ENCODE measurements at places on chromosomes 5 and 9. TPM values are rescaled to one million over a fixed set of nuclear protein-coding genes. Genes with fewer than 3 reads are reported as not detected.

The WNK2 gene
- total RNA-seq = 113 TPM

The PCDHAC1 gene
- total RNA-seq = 8.2 TPM

The HSD17B3 gene
- not detected for total RNA-seq

DNA sequence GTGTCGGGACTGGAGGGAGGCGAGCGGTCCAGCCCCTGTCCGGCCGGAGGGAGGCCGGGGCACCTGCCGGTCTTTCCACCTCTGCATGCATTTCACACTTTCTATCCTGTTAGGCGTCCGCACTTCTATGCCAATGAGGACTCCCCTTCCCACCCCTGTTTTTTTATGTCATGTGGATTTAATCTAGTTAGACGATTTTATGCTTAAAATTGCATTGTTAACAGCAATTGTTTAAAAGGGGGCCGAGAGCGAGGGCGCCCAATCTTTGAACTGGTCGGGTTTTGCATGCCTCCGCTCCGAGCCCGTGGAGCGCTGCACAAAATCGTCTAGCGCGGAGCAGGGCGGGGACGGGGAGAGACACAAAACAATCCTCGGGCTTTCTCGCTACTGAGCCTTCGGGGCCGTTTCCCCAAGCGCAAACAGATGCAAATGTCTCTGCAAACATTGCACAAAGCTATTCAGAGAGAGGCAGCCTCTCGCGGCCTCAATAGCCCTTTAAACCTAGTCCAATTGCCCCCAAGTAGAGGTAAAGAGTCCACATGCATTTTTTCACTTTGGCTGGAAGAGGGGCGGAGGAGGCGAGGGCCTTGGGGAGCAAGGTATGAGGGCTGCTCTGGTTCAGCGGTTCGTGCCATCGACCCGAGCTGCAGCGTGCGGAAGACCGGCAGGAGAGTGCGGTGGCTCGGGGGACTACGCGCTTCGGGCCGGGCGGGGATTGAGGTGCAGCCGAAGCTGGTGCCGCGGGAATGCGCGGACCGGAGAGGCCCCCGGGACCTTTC, 37.5 kb upstream of the TIFAB start:
- peak; percentile 49 for DNase-seq

GRCh38 chr5:112239996-112240395, 179.1 kb downstream of the EPB41L4A start:
- no peak for DNase-seq

DNA sequence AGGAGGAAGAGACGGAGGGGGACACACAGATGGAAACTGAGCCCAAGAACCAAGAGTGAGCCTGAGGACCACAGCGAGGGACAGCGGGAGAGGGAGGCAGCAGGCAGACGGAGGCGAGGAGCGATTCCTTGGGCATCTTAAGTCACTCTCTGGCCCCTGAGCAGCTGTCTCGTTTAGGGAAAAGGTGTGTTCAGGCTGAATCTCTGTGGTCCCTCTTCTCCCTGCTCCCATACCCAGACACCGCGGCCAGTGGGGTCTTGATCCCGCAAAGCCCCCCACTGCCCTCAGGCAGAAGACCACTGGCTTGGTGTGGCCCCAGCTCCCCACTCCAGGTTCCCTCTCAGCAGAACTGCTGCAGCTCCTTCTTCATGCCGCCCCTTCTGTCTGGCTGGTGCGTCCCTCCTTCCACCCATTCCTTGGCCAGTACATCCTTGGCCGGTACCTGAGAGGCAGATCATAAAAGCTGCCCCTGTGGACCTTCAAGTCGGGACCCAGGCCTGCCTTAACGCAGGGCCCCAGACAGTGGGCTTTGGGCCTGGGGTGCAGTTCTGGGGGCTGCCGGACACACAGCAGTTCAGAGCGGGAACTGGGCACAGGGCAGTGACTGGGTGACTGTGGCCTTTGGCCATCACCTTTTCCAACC, 5.8 kb upstream of the RALGDS start:
- no peak for DNase-seq

All from WTC11 (cell line).